Stimulated activated CD4-positive, alpha-beta T cell treated with anti-CD3 and anti-CD28 coated beads, Interleukin-4, amount 100 ng/mL, for 4 hours (primary cell): ENCODE measurements at places on chromosomes 5 and 9.

DNA sequence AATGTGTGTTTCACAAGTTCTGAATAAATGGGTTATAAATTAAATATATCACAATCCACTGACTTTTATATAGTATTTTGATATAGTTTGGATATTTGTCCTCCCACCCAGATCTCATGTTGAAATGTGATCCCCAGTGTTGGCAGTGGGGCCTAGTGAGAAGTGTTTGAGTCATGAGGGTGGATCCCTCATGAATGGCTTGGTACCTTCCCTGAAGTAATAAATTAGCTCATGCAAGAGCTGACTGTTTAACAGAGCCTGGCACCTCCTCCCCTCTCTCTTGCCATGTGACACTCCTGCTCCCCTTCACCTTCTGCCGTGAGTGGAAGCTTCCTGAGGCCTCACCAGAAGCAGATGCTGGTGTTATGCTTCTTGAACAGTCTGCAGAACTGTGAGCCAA, 127.9 kb upstream of the PALM2AKAP2 start:
- DNase-seq: no peak

DNA sequence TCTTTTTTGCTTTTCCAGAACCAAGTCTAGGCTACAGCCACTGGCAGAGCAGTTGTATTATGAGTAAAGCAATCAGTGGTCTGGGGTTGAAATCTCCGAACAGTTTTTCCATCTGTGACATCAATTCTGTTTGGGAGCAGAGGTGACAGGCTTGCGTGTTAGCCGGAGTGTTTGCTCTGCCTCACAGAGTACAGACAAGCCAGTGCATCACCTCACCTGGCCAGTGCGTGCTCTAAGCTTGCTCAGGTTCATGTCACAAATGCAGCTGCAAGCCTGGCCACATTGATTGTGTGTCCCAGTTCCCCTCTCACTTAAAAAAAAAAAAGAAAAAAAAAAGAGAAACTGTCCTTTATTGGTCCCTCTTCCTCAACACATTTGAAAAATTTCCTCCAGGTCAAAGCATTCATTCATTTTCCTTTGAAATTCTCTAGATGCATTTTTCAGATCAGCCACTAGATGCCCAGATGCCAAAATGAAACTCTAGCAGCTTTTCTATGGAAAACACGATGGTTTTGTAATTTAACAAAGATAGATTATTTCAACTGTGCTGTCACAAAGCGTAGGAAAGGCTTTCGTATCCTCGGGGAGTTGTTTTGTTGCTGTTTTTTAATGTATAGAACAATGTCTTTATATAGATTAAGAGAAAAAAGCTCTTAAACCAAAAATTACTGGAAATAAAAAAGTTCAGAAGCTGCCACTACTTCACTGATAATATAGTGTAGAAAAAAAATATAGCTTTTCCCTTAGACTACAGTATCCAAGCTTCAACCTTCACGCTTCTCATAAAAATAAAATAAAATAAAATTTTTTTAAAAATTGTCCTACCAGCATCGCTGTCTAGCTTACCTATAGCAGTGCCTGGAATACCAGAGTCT, 585.5 kb downstream of the TLE1 start:
- no peak for DNase-seq

GRCh38 chr5:65366655-65367054, 115.1 kb downstream of the ADAMTS6 start:
- DNase-seq: no peak

DNA sequence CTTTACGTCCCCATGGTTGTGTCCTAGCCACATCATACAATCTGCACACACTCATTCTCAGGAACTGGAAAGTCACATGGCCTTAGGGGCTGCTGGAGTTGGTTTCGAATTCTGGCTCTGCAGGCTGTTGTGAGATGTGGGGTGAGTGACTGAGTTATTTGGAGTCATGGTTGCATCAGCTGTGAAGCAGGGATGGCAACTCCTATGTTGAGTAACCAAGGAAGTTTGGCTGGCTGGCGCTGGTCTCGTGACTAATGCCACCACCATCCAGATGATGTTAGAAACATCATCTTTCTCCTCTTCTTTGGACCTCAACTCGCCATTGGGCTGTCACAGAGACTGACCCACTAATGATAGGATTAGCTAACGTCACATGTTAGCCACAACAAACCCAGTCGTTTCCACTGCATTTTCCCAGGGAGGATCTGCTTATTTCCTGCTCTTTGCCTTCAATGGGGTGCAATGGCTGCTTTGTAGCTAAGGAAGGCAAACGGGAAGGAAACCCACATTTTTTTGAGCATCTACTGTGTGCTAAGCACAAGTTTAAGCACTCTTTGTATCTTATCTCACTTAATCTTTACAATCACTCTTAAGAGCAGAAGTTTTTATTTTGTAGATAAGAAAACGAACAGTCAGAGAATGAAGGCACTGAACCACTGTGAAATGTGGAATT, 78.1 kb upstream of the UBTD2 start:
- DNase-seq: no peak

GRCh38 chr9:89759572-89759971, 154.8 kb downstream of the GADD45G start:
- DNase-seq: no peak

DNA sequence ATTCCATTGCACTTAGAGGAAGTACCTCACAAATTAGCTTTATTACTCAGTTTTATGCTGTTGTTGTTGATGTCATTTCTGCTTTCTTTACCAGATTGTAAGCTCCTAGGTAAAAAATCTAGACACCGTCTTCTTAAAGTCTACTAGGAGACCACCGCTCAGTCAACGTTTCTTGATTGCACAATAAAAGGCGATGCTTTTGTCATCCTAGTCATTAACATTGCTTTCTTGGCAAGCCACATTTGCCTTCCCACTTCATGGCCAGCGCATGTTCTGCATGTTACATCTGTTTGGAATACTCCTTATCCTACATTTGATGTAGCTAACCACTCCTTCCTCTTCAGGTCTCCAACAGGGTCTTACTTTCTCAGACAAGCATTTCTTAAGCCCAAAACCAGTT, 464.0 kb upstream of the TUSC1 start:
- DNase-seq: no peak

DNA sequence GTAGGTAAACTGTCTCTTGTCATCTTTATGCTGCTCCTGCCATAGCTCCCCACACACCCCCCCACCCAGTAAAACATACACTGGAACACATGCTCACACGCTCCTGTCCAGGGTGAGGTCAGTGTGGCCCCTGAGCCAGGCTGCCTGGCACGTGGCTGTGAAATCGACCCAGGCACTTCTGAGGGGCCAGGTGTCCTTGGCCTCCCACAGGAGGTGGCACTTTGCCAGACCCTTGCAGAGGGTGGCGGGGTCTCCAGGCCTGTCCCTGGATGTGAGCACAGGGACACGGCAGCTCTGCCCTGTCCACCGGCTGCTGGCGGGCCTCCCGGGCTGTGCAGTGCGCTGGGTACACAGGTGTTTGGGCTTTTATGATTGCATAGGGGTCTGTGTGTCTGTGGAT, 10.0 kb upstream of the CRB2 start:
- no peak for DNase-seq

- no peak for DNase-seq
Measured at GRCh38 chr5:41840251-41840650, 30.0 kb downstream of the OXCT1 start.

- DNase-seq: no peak
Measured at GRCh38 chr5:106454651-106455415, 1215.9 kb downstream of the EFNA5 start.

DNA sequence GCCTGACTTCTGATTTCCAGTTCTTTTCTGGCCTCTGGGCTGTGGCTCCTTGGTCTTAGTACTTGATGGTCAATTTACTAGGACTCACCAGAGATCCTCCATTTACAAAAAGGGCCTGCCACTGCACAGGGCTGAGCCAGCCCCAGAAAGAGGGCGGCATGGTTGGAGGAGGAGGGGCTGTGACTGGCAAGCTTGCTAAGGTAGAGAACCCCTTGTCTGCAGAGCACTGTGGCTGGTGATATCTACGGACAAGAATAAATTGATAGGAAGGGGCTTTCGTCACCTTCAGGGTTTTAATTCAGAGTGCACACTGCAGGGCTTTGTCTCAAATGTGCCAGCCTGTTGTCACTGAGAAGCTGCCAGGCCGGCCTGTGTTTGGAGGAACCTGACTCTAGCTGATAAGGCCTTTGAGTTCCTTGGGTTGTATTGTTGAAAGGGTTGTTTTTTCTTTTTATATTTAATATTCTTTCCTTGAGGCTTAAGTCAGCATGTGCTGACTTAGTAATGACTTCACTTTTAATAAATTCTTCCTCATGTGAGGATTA, 15.1 kb downstream of the SLC22A5 start:
- no peak for DNase-seq

DNA sequence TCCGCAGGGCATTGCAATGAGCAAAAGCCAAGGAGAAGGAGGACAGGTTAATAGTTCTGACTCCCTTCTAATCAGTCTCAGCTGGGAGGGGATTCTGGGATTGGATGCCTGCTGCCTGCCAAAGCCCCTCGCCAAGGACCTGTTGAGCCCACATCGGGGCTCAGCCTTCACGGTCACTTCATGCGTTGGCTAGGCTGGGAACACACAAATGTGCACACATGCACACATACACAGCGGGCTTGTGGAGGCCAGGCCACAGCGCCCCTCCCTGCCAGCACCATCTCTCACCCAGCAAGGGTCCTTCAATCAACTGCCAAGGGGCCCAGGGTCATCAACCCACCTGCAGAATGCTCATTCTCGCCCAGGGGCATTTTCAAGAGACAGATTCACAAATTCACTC, 113.9 kb downstream of the C5orf15 start:
- no peak for DNase-seq

DNA sequence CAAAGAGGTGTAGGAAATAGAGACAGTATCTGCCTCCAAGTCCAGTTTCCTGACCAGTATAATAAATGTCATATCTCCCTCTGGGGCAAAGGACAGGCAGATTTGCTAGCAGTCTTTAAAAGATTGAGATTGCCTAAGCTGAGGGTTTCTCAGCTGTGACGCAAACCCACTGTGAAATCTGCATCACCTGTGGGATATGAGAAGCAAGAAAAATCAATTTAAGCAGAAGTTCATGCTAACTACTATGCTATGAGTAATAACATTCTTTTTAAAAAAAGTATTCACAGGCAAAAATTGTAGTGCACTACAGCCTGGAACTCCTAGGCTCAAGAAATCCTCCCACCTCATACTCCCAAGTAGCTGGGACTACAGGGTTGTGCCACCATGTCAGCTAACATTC, 168.1 kb upstream of the POC5 start:
- DNase-seq: no peak

- no peak for DNase-seq
Measured at GRCh38 chr5:54895816-54896341, 89.5 kb downstream of the ESM1 start.

DNA sequence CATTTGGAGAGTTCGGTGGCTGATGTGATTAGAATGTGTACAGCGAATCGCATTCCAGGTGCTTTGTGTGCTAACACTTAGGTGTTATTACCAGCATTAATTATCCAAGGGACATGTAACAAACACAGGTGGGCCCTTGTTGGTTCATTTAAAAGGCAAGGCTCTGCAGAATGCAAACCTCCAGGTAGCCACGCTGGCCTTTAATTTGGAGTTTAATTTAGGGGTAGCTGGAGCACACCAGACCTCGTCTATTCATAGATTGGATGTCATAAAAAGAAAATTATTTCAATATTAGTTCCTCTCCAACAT, 191.1 kb downstream of the MAT2B start:
- DNase-seq: no peak

DNA sequence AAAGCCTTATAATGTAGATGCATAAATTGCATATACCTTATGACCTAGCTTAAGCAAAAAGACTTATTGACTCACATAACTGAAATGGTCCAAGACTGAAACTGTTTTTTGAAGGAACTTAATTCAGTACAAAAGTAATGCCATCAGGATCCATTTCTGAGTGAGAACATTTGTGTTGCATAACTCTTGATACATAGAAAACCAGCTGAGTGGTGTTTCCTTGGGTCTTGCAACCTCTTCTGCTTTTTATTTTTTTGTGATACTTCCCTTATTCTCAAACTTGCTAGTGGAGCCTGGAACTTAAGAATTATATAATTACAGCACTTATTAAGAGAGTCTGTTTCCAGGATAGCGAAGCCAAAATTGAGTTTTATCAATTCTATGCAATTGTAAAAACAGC, 272.0 kb downstream of the MAN2A1 start:
- no peak for DNase-seq

DNA sequence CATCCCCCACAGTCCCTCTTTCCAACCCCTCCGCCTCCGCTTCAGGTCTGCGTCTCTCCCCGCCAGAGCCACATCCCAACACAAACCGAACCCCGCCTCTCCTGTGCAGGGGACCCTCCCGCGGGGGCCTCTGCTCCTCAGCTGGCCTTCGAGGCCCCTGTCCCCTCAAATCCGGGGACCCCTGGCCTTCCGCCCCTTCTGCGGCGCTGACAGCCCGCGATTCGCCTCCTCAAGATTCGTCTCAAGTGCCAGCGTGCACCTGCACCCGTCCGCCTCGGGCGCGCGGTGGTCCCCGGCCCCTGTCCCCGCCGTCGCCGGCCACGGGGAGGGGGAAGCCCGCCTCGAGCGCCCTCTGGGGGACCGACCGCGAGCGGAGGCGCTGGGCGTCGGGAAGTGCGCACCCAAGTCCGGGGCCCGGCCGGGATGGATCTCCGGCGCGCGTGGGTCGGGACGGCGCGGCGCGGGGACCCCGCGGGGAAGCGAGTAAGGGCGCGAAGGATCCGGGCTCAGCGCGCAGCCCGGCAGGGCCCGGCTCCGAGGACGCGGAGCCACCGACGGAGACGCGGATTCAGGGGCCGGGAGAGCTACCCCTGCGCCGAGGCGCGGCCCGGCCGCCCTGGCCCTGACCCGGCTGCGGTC, 623 bp downstream of the FLT4 start:
- peak; percentile 19 for DNase-seq

- no peak for DNase-seq
Measured at GRCh38 chr5:178110-178509, 13.2 kb upstream of the LRRC14B start.

GRCh38 chr5:91787718-91788117, 404.6 kb upstream of the ARRDC3 start:
- DNase-seq: no peak

GRCh38 chr5:53350368-53350767, 130.1 kb upstream of the FST start:
- no peak for DNase-seq

DNA sequence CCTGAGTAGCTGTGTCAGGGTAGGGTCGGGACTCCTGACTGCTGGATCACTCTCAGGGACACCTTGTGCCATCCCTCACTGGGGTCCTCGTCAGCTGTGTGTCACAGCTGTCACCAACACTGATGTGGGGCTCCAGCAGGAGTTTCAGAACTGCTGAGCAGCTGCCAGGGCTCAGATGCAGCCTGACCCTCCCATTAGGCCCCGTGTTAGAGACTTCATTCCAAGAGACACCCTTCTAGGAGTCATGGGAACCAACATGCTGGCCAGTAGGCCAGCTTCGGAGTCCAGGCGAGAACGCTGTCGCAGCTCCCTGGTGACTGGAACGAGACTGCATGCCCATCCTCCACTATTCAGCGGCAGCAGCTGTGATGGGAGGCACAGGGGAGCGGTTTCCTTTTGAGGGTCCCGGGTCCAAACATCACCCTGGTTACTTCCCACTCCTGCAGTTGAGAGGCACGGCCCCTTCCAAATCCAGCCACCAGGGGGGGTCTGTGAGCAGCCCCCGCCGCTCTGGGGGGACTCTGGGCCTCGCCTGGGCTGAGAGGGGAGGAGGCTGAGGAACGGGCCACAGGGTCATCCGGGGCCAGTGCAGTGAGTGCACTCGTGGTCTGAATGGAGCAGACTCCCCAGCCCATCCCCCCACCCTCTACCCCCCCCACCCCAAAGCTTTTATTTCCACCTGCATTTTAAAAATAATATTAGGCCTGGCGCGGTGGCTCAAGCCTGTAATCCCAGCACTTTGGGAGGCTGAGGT, 12.6 kb upstream of the TCF7 start:
- peak; percentile 75 for DNase-seq
